CD4-positive, alpha-beta T cell treated with Interleukin-17A for 4 hours (primary cell): ENCODE measurements at places on chromosomes 4 and X.

DNA sequence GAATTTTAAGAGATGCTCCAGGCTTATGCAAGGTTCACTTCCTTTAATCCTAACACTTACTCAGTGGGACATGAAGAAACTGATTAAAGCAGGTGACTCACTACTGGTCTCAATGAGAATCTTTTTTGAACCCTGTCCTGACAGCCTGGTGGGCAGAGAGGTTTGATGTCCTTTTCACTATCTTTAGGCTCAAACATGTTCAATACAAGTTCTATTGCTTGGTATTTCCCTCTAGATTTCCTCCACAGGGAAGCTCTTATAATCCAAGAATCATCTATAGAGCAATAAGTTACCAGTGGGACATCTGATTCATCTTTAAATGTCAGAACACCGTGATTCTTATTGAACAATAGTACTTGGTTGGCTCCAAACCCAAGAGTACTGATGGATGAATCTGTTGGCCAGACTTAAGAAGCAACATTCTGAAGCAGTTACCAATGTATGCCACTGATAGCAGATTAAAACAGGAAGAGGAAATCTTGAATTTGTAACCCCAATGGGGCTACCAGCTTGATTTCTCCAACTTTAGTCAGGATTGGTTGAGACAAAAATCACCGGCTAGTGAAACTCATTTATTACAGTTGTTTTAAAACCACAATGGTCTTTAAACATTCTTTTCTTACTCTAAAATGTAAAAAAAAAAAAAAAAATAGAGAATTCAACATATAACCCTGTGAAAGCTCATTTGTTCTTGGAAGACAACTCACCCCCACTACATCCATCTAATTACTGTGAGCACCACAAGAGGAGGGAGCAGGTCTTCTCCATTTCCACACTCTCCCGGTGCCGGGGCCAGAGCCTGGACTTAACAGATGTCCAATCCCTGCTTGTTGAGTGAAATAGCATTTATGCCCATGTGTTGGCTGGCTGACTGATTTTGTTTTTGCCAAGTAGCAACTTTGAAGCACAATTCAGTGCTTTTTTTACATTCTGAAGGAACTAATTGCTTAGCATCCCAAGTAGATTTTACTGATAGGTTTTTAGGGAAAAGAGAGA, 43.3 kb downstream of the FGFBP1 start:
- no peak for DNase-seq

DNA sequence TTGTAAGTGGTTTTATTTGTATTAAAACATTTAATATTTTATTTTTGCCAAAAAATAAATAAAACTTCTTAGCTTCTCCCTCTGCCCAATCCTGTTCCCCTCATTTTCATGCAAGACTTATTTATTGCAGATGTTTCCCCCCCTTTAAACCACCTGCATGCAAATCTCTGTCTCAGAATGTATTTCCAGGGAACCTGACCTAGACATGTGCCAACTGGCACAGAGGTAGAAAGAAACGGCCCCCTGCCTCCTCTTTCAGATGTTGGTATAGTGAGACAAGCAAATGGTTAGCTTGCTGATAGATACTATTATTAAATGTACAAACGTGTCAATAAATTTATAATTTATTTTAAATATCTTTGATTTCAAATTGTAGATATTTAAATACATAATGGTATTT, 47.1 kb downstream of the KLF3 start:
- DNase-seq: no peak

DNA sequence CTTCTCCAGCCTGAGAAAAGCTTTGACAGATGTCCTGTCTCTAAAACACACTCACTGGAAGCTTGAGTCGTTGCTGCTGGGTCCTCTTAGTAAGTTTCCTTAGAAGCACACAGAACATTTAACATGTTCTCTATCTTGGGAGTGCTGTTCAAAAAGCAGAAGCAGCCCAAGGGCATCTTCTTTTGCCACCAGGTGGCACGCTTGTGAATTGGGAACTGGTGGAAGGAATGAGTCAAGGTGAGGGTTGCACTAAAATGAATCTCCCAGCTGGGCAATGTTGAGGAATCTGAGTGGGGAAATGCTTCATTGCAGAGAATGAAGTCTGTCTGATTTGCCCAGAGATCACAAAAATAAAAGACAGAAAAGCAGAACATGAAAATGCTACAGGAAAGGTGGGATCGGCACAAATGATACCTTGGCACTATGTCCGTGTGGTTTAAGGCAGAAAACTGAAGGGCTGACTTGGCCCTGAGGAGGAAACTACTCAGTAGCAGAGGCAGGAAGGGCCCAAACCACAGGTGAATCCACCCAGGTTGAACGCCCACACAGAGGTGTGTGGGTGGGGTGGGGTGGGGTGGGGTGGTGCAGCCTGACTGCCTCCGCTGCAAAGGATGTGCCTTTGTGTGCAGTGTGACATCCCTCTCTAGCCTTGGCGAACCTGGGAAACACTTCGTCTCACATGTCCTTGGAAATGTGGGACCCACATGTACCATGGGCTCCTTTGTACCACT, 26.0 kb downstream of the KIT start:
- DNase-seq: peak; percentile 67

DNA sequence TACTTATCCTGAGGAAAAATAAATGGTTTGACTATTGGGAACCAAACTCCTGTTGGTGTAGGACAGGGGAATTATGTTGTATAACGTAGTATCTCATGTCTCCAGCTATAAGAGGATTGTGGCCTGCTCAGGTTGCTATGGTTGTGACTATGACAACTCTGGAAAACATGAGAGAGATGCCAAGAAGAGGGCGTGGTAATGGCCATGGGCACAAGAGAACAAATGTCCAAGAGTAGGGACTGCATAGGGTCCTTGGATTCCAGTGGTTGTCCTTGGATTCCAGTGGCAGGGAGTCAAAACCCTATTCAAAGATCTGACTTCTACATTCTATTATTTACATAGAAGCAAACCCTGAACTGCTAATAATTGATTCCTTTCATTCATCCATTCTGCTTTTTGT, 6.8 kb upstream of the MOB1B start:
- no peak for DNase-seq

GRCh38 chr4:16626945-16627344, 271.5 kb downstream of the LDB2 start:
- DNase-seq: no peak

DNA sequence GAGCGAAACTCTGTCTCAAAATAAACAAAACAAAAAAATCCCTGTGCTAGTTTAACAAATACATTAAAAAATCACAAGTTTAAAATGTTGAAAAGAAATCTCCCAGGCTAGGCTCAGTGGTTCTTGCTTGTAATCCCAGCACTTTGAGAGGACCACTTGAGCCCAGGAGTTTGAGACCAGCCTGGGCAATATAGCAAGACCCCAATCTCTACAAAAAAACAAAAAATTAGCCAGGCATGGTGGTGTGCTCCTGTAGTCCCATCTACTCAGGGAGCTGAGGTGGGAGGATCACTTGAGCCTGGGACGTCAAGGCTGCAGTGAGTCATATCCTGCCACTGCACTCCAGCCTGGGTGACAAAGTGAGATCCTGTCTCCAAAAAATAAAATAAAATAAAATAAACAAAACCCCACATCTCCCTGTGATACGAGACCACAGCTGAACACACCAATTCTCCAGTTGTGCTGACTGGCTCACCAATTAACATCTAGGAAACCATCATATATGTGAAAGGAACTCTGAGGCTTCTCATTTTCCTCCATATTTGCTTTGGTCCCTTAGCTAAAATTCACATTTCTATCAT, 7.3 kb downstream of the RPS4X start:
- peak; percentile 33 for DNase-seq

DNA sequence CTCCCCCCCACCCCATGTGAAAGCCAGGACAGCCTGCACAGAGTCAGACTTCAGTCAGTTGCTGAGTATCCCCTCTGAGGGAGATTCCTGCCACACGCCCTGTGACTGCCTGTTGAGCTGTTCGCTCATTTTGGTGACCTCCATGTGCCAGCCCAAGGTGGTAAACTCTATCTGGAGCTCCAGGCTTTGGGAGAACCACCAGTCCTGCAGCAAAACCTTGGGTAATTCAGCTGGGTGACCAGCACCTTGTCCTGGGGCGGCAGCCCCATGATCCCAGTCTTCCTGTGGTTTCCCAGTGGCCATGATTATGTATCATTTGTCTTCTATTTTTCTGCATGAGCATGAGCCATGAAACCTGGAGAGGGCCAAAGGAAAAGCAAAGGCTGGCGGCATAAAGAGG, 73.4 kb downstream of the NBDY start:
- no peak for DNase-seq

- DNase-seq: no peak
Measured at GRCh38 chr4:163251204-163251603, 81.2 kb downstream of the NPY1R start.

DNA sequence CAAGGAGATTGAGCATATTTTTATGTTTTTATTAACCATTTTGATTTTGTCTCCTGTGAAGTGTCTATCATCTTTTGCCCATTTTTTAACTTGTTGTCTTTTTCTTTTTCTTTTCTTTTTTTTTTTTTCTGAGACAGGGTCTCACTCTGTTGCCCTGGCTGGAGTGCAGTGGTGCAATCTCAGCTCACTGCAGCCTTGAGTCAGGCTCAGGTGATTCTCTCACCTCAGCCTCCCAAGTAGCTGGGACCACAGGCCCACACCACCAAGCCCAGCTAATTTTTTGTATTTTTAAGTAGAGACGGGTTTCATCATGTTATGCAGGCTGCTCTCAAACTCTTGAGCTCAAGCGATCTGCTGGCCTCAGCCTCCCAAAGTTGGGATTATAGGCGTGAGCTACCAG, 4.6 kb upstream of the ADD1 start:
- no peak for DNase-seq

DNA sequence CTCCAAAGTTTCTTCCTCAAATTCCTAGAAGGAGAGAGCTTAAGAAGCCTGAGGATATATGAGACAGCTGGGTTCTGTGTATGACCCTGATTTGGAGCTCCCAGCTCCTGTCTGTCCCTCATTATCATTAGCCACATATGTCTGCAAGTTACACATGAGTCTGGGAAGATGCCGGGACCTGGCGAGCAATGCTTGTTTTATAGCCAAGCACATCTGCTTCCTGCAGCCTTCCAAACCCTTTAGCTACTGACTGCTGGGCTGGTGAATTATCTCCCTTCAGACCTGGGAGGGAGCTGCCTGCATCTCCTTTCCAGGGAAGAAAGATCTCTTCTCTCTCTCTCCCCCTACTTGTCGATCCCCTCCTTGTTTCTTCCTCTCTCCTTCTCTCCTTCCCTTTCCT, 556.7 kb upstream of the BOD1L1 start:
- DNase-seq: no peak

DNA sequence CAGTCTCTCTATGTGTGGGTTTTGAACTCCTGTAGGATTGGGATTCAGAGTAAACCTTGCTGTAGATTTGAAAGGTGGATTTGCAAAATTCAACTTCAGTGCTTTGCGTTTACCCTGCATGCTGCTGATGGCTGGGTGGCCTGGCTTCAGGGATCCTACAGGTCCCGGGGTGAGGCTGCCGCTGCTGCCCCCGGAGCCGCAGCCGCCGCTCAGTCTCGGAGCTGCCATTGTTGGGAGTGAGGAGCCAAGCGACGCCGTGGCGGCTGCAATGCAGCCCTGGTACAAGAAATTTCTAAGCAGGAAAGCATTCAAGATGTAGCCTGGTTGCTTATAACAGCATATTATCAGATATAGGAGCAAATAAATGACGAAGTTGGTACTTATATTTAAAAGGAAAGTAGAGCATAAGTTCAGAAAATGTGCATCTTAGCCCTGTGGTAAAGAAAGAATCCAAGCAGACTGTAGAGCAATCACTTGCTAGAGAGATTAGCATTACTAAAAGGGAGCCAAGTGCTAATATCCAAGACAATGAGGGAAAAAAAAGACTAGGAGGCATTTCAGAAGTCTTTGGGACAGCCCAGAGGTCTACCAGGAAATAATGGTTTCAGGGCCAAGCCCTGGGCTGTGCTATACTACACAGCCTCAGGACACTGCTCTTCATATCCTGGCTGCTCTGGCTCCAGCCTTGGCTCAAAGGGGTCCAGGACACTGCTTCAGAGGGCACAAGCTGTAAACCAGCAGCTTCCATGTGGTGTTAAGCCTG, 36.9 kb upstream of the CHIC1 start:
- DNase-seq: no peak

GRCh38 chr4:161799710-161800109, 364.1 kb downstream of the FSTL5 start:
- DNase-seq: no peak

GRCh38 chrX:21740329-21741274, 17.3 kb downstream of the SMPX start:
- DNase-seq: no peak

DNA sequence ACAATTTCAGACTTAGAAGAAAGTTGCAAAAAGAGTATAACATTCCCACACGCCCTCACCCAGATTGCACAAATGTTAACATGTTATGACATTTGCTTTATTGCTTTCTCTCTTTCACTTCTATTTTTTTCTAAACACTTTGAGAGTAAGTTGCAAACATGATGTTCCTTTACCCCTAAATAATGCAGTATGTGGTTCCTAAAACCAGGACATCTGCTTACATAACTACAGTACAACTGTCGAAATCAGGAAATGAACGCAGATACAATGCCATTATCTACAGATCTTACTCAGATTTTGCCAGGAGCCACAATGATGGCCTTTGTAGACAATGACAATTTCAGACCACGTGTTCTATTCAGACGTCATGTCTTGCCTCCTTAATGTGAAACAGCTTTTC, 22.4 kb downstream of the SH3TC1 start:
- DNase-seq: no peak

- DNase-seq: no peak
Measured at GRCh38 chrX:21004835-21005234, 369.4 kb upstream of the CNKSR2 start.

DNA sequence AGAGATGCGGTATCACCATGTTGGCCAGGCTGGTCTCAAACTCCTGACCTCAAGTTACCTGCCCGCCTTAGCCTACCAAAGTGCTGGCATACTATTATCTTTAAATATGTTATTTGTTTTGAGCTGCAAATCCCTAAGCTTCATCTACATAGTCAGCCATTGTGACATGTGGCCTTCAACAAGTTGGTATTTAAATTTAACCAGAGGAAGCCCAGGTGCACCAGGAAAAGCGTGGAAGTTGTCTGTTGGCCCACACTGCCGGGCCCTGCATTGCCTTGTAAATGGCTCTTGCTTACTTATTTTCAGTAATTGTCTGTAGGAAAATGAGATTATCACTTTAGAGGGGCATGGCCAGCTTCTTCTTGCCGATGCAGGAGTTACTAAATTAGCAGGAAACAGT, 6.0 kb downstream of the WWC2 start:
- no peak for DNase-seq

GRCh38 chrX:38804682-38805431, 3.6 kb downstream of the MID1IP1 start:
- peak; percentile 50 for DNase-seq

DNA sequence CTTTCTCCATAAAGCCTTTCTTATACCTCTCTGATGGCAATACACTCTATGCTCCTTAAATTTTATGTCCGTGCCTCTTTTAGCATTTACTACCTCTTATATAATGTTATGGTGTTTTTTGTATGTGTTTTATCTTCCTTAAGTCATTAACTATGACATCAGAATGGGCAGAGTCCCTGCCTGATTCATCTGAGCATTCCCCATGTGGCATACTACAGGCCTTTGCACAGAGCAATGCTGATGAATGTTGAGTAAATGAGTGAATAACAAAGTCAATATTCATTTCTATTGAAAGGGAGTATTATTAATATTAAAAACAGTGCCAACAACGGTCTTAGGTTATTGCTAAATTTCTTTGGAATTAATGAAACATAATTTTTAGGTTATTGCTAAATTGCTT, 18.8 kb upstream of the RPS6KA3 start:
- no peak for DNase-seq
